ENCODE measurements at places on chromosomes 16 and 17. TPM values are rescaled to one million over a fixed set of nuclear protein-coding genes. Genes with fewer than 3 reads are reported as not detected.

Gene SENP3
- total RNA-seq, result 71.7 TPM

Gene USP31
- 4.0 TPM for total RNA-seq

Gene MT1F
- total RNA-seq, result 0.79 TPM

Gene CIBAR2
- not detected for total RNA-seq

Gene SERPINF2
- not detected for total RNA-seq

Gene STH
- not detected for total RNA-seq

Gene CMTM1
- total RNA-seq, result 1.6 TPM

Gene FTSJ3
- total RNA-seq, result 47.4 TPM

Gene CD300LF
- not detected for total RNA-seq

Gene NOL3
- total RNA-seq, result 23.9 TPM

Gene KRTAP9-2
- total RNA-seq, result not detected

Gene CCDC200
- total RNA-seq, result not detected

Gene NOTUM
- total RNA-seq, result under 0.01 TPM

Gene TEX19
- not detected for total RNA-seq

Gene RNF157
- 0.19 TPM for total RNA-seq

Gene SLFN14
- total RNA-seq, result not detected

Gene SOX15
- 0.26 TPM for total RNA-seq

Gene TMEM107
- total RNA-seq, result 27.4 TPM

Gene NLRC3
- 0.06 TPM for total RNA-seq

Gene ABCC12
- not detected for total RNA-seq

Gene ZNF830
- total RNA-seq, result 13.4 TPM

Gene KRTAP4-4
- total RNA-seq, result not detected

Gene OMG
- 0.26 TPM for total RNA-seq

Gene KRT12
- total RNA-seq, result not detected

Gene C16orf96
- not detected for total RNA-seq

Gene CMTM4
- 9.1 TPM for total RNA-seq

Gene DNASE1L2
- total RNA-seq, result 1.1 TPM

Gene KRT36
- not detected for total RNA-seq

Gene SNAI3
- total RNA-seq, result not detected

Gene CHD9NB
- total RNA-seq, result 0.66 TPM

Gene CTRB1
- total RNA-seq, result not detected

Gene WNK4
- total RNA-seq, result 0.06 TPM

Gene HS3ST3B1
- 2.0 TPM for total RNA-seq

Gene CSF3
- total RNA-seq, result not detected

Gene KRTAP3-2
- total RNA-seq, result not detected

Gene UTS2R
- not detected for total RNA-seq

Gene UQCRC2
- total RNA-seq, result 194 TPM

Gene HAS3
- total RNA-seq, result 0.66 TPM

Gene SLFN12
- 38.8 TPM for total RNA-seq

Gene UNKL
- total RNA-seq, result 6.5 TPM

Gene ATP2A1
- 0.12 TPM for total RNA-seq
